ENCODE measurements at places on chromosomes 16 and 17.

GRCh38 chr16:11201498-11202259 is 54.3 kb downstream of the SOCS1 start:
- DNase-seq: no peak

DNA sequence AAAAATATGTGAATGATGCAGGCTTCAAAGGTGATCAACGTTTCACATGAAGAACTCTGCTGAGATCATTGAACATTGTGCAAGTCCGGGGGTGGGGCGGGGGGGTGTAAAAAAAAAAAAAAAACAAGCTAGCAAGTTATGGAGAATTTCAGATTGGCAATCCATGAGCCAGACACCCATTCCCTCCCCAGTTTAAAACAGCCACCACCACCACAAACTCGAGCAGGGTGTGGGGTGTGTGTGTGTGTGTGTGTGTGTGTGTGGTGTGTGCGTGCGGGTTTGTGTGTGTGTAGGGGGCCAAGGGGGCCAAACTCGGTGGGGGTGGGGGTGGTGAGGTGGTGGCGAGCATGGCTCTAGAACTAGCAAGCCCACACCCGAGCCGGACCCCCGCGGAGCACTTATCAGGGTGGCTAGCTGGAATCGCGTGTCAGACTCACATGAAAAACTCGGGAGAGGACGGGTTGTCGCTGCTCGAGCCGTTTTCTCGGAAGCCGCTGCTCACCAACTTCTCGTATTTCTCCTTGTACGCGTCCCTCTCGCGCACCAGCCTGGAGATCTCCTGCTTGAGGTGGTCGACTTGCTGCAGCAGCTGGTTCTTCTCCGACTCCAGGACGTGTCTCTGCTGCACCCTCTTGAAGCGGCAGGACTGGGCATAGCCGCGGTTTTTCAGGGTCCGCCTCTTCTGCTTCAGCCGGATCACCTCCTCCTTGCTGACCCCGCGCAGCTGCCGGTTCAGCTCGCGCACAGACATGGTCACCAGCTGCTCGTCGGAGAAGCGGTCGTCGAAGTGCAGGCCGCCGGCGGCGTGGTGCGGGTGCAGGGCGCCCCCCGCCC is 2.0 kb downstream of the MAF start:
- DNase-seq: peak; percentile 6

DNA sequence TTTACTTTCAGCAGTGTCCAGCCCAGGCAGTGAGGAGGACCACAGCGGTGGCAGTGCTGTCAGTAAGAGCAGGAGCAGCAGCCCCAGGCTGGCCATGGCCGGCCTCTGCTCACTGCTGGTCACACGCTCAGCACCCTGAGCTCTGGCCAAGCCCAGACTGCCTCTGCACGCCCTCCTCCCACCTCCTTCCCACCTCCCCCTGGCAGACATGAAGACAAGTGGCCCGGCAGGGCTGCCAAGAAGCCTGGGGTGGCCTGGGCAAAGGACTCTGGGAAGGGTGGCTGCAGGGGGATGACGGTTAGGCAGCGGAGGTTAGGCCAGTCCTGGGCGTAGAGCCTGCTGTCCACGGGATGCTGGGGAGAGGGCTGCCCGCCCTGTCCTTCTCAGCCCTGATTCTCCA is at the start of gene C16orf89:
Gene C16orf89, minus strand, starts transcription at position 144 of the 400 bp plus-strand sequence. Its CDS starts 48 bp downstream, at position 96.
- DNase-seq: no peak

DNA sequence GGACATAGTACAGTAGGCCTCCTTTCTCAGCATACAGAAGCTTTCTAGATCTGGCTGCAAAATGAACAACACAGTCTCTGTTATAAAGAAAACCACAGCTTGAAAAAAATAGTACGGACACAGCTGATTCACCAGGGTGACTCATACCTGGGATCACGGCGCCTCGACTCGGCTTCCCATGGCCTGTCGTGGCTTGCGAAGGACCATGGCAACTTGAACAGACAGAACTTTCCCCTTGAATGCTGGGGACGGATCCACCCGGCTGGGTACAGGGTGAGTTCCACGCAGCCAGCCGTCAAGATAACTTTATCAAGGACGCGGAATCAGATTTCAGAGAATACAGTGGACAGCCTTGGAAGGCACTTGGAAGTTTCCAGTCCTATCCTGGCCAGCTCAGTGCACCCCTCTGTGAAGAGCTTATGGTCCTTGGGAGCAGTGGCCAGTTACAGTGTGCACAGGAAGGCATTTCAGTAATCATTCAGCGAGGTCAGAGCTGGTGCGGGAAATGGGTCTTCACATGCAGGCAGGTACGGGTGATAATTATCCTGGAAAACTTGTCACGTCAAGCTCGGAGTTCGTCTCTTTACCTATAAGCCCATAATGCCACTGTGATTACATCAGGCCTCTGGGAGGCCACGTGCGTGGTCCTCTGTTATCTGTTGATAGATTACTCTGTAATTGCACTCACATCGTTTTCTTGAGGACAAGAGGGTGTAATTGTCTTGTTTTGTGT is 57.9 kb upstream of the MAF start:
- DNase-seq: no peak

- no peak for DNase-seq
Observed at GRCh38 chr16:65227150-65227835, 105.4 kb upstream of the CDH11 start.

DNA sequence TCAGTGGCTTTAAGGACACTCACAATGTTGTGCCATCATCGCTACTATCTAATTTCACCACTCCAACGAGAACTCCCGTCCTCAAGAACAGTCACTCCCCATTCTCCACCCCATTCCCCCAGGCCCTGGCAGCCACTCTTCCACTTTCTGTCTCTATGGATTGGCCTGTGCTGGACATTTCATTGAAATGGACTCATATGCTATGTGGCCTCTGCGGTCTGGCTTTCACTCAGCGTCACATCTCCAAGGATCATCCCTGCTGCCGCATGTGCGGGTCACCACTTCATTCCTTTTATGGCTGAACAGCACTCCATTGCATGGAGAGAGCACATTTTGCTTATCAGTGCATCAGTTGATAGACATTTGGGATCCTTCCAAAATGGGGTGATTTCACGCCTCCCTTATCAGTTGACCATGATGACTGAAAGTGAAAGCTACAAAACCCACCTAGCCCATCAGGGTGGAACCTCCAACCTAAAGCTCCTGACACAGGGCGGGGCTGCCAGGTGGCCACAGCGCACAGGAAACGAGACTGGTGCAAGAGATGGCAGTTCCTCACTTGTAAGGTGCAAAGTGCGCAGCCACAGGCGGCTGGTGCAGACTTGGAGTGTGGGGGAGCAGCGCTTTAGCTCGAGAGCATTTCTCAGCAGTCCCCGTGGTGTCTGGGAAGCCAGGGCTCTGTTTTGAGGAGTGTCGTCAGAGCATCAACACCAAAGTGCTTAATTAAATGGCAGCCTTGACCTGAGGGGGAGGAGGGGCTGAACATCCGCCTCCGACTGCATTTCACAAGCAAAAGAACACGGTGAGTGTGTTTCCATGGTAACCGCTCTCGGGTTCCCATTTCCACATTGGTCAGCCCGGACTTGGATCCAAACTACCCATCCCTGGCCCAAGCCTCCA is 23.8 kb downstream of the COTL1 start:
- no peak for DNase-seq

- no peak for DNase-seq
Observed at GRCh38 chr17:28475151-28475900, 1.9 kb downstream of the SLC13A2 start.

DNA sequence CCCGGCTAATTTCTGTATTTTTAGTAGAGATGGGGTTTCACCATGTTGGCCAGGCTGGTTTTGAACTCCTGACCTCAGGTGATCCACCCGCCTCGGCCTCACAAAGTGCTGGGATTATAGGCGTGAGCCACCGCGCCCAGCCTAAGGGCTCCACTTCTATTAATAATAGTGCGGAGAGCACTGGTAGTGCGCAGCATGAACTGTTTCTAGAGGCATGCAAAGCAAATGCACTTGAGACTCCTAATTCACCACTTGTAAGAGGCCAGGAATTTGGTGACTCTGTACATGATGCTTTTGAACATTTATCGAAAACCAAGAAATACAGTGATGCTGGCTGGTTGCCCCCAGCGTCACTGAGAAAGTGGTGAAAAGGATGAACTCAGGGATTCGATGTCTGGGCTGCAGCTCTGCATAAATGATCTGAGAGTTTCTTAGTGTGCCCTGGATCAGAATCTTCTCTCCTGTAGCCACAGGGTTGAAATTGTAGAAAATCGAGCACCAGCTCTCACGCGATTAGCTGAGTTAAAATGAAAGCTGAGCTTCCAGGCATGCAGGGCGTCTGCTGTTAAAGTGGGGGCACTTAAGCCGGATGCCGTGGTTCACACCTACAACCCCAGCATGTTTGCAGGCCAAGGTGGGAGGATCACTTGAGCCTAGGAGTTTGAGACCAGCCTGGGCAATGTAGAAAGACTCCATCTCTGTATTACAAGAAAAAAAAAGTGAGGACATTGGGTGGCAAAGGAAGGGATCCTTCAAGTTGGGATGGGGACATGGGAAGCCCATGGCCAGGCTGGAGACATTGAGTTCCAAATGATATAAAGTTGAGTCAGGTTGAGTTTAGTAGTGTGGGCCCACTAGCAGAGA is 4.8 kb downstream of the RNF213 start:
- DNase-seq: no peak

GRCh38 chr16:19680881-19681340 is 37.1 kb downstream of the KNOP1 start:
- peak; percentile 41 for DNase-seq

- DNase-seq: no peak
Observed at GRCh38 chr17:73546770-73547536, 97.3 kb downstream of the SDK2 start.

DNA sequence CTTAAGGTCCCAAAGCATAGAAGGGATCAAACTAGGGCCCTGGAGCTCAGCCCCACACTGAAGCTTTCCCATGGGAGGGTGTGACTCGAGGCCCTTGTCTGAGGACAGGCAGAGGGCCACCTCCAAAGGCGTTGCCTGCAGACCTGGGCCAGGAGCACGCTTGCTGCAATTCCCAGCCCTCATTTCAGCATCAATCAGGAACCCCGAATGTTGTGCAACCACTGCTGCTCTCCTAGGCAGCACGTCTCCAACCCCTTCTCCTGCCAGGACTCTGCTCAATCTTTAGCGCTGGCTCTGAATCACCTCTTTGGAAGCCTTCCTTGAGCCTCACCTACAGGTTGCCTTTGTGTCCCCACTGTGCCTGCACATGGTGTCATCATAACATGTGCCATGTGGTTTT is 14.0 kb upstream of the ATP2C2 start:
- DNase-seq: no peak

GRCh38 chr17:14791221-14791620 is 473.9 kb downstream of the PMP22 start:
- DNase-seq: no peak

DNA sequence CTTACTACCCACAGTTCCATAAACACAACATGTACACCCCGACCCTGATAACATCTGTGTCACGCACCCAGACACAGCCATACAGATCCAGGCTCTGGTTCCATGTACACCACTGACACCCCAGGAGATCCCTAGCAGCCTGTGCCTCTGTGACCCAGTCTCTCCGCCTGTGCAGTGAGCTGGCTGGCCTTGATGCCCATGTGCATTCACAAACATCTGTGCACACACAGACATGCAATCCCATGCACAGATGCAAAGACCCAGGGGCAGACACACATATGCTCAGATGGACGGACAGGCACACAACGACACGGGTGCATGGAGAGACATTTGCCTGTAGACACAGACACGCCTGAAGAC is 4.1 kb downstream of the CCDC102A start:
- no peak for DNase-seq

DNA sequence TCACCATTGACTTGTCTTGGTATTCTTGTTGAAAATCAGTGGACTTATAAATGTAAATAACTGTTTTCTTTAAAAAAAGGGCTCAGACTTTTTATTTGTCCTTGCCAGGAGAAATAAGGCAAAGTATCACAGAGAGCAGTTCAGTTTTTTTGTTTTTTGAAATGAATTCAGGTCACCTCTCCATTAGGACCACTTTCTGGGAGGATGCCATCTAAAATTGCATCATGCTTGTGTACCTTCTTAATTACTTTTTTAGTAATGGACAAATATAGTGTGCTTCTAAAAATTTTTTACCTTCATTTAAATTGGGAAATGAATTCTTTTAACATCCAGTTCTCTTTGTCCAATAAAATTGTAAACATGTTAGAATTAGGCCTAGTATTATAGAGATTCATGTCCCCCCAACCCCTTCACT is 210.0 kb downstream of the BCAS3 start:
- DNase-seq: peak; percentile 10

DNA sequence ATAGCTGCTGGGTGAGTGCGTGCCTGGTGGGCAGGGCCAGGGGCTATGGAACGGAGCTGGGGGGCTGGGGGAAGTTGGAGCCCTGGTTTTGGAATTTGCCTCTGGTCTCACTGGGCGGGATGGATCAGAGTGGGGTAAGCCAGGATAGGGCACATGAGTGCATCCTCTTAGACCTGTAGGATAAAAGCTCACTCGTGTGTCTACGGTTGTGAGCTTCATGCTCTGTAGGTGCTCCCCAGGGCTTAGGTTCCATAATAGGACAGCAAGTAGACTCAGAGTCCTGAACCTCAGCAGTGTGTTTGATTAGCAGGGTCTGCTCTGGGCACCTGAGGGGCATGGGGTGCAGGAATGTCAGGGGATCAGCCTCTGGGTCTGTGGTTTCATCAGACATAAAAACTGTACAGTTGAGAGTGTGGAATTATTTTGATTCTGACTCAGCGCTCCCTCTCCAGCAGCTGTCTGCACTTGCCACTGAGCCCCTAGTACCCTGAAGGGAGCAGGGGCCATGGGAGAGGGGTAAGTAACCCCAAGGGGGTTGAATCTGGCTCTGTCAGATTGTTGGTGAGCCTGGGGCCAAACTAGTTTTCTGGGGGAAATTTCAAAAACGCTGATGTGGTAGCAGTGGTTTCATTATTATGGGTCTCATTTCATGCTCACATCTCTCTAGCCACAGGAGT is 84.2 kb upstream of the LGALS9 start:
- no peak for DNase-seq

DNA sequence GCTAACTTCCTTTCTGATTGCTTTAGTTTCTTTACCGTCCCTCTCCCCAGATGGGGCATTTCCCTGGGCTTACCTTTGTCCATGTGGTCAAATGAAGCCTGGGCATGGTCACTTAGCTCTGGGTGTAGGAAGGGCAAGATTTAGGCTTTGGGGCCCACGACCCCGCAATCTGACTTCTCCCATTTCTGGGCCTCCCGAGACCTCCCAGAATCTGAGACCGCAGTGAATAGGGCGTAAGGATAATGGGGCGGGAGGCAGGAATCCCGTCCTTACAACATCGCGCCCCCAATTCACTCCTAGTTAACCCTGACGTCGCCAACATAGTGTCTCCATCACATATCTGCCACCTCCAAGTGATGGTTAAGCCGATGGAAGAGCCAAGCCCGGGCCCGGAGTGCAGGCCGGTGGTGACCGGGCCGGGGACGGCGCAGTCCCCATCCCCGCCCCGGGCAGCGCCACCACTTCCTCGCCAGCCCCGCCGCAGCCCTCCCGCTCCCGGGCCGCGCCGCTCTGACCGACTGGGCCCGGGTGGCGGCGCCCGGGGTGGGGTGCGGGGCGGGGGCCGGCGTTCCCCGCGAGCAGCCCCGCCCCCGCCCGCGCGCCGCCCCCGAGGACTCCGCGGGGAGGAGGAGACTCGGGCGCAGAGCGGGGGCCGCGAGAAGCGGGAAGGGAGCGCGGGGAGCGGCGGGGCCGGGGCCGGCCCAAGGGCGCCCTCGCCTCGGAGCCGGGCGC is at the start of gene RHBDL3:
Gene RHBDL3, plus strand, starts transcription at position 641 of the 732 bp plus-strand sequence. CDS start 358 bp downstream, outside the sequence.
- DNase-seq: no peak

GRCh38 chr16:56841233-56841632 is 23.8 kb upstream of the SLC12A3 start:
- no peak for DNase-seq
